Stimulated activated naive CD8-positive, alpha-beta T cell treated with anti-CD3 and anti-CD28 coated beads, Interleukin-15, Interleukin-2, amounts not matched to agents 100 U/mL and 50 U/mL, for 24 hours (primary cell): ENCODE measurements at places on chromosomes 3 and 15.

GRCh38 chr15:69486481-69487110, 34.0 kb downstream of the RPLP1 start:
- DNase-seq: no peak

DNA sequence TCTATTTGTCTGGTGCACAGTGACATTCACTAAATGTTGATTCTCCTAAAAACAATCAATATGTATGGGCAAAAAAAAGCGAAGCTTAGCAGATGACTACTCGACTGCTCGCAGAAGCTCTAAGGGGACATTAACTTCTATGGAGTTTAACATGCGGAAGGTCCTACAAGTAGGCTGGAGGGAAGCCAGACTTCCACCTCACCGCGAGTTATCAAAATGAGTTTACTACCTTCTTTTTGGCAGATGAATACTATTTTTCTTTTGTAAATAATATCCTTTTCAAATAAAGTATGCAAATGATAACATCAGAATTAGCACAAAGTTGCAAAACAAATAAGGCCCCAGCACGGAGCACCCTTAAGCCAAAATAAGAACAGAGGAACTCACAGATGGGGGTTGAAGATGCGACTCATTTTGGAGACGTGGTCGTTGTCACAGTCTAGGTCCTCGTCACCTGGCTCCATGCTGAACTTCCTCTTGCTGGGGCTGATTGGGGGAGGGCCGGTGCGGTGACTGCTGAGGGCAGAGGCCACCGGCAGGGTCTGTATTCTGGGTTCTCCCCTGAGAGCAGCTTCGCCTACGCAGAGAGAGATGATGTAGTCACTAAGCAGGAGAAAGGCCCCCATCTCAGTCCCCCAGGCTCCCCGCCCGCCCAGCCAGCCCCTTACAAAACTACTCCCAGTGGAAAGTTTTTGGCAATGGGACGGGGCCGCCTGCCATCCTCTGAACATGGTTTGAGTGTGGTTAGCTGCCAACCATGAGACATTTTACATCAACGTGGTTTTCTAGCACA, 42.1 kb downstream of the VGLL4 start:
- DNase-seq: peak; percentile 80

DNA sequence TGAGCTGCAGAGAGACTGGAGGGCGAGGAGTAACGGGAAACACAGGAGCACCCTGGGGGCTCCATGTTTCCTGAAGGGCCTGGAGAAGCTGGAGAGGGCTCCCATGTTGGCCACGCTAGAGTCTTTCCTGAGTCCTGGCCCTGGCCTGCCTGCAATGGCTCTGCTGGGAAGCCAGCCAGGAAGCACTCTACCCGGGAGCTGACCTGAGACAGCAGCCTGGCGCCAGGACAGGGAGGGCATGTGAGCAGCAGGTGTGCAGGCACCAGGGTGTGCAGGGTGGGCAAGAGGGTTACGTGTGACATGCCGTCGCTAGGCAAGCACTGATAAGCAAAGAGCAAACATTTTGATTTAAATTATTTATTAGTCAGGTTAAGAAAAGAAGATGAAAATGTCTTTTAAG, 301.4 kb downstream of the OCA2 start:
- no peak for DNase-seq

DNA sequence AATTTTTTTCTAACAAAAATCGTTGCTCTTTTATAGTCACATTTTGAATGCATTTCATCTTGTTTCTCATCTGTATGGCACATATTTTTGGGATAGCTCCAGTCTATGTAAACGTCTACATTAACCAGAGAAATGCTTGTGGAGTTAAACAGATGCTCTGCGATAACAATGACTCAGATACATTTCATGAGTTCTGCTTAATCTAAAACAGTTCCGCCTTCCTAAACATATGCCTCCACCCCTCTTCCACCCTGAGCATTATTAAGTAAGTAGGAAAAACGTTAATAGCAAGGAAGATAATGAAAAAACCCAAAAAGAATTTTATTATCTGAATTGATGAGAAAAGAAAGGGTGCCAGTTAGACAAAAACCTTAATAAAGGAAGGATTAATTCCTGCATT, 396.1 kb downstream of the TUSC7 start:
- DNase-seq: no peak

- DNase-seq: no peak
These were observed 606.6 kb downstream of the RBMS3 start for GRCh38 chr3:29887451-29887850.

DNA sequence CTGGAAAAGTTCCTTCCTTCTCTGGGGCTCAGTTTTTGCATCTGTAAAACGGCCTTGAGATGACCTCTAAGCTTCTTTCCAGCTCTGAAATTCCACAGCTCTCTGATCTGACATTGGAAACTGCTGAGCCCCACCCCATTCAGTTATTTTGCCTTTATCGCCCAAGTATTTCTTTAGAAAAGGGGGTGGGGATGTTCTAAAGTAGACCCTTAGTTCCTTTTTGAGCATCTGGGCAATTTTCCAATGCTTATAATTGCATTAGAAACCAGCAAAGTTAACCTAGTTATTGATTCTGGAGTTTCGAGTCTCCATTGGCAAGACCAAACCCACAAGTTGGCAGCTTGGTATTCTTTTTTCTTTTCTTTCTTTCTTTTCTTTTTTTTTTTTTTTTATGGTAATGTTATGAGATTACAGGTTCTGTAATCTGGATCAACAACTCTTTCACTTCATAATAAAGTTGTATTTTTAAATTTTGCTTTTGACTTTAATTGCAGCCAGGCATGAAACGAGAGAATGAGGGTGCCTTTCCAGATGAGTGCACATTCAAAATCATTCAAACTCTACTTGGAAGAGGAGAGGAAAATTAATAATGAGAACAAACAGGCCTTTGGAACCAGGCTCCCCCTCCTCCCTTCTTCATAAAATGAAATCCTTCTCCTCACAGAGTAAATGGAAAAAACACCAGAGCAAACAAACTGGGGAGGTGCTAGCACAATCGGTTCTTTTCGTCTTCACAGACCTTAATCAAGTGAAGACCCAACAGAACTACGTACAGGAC, 76.8 kb upstream of the LRIG1 start:
- no peak for DNase-seq

DNA sequence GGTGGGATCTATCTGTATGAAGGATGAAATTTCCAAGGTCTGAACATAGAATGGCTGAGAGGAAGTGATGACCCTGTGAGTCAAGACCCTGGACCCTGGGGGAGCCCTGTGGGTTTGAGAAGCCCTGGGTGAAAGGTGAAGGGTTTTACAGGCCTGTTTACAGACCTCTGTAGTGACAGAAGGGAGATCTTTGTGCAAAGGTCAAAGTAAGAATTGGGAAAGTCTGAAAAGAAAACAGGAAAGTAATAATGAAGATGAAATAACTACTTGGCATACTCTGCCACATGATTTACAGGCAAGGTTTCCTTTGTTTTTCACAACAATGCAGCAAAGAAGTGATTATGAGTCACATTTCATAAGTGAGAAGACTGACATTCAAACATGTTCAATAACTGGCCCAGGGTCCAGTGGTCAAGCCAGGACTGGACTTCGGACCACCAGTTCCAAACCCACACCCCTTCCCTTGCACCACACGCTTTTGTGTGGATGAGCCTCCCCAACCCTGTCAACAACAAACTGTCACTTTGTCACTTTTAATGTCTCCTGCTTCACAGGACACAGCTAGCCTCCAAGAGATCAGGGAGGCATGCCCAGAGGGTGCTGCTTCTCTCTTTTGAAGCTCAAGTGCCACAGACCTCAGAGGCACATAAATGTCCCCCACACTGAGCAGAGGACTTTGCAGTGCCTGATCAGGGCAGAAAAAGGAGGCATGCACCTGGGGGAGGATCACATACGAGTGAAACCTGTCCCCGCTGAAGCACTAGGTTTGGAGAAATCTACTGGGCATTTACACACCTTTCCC, 21.5 kb downstream of the CD86 start:
- no peak for DNase-seq

DNA sequence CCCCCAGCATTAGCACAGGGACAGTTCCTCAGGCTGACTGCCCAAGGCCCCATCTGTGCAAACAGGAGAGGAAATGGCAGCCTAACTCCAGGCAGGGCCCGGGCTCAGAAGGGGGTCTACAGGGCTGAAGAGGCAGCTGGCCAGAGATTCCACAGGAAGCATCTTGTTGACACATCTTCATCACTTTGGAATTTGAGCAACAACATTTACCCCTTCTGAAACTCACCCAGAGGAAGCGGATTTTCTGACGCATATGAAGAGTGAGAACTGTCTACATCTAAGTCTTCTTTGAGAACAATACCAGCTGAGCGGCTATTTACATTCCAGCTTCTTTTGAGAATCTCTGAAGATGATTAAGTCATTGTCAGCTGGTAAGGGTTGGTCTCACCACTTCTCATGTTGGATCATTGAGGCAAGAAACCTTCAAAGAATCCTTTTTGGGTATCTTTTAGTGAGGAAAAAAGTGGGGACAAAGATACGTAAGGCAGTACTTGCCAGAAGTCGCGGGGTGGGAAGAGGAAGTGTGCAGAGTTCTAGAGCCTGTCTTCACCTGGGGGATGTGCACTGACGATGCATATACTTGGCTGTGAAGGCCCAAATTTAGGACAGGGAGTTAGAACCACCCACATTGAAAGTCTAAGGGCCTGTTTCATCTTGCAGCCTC, 25.4 kb upstream of the SRP14 start:
- no peak for DNase-seq

GRCh38 chr3:182491577-182491976, 301.7 kb upstream of the ATP11B start:
- no peak for DNase-seq

DNA sequence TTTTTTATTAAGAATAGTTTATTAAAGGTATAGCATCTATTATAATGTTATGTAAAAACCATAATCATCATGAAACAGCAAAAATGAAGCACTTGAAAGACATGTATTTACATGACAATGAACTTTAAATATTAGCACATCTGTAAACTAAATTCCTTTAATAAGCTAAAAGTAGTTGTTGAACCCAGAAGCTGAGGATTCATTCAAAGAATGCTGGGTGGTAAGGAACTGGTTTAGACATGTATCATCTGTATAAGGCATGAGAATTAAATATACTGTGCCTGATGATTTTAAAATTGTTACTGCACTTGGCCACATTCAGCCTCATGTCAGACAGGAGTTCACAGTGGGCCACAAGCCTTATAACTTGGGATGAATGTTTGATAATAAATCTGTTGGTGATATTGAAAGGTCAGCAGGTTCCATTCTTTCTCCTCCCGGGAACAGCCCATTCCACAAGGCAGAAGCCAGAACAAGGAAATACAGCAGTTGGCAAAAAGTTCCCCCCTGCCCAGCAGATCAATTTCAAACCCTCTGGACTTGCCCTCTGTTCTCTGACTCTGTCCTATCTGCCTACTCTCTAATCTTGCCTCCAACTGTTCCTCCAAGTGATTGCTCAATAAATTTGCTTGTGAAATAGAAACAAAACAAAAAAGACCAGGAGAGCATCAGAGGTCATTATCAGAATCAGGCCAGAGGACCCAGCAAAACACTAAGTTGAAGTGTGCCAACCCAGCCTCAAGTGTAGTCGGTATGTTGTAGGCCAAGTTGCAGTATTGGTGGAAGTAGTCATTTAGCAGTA, 49.8 kb upstream of the TEX264 start:
- no peak for DNase-seq

- no peak for DNase-seq
These were observed 2.9 kb upstream of the KLHL40 start for GRCh38 chr3:42682301-42683070.

DNA sequence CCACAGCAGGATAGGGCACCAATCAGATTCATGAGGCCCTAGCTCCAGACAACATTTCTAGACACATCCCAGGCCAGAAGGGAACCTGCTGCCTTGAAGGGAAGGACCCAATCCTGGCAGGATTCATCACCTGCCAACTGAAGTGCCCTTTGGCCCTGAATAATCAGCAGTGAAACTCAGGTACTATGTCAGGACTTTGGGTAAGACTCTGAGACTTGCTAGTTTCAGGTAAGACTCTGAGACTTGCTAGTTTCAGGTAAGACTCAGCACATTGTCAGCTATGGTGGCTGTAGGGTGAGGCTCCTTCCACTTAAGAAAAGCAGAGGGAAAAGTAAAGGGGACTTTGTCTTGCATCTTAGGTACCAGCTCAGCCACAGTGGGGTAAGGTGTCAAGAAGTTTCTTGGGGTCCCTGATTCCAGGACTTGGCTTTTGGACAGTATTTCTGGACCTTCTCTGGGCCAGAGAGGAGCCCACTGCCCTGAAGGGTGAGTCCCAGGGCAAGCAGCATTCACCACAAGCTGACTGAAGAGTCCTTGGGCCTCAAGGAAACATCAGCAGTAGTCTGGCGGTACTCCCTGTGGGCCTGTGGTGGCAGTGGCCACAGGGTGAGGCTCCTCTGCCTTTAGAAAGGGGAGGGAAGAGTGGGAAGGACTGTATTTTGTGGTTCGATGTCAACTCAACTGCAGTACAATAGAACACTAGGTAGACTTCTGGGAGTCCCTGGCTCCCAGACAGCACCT, 13.7 kb upstream of the COL8A1 start:
- no peak for DNase-seq

- DNase-seq: no peak
These were observed 74.7 kb downstream of the ZNF148 start for GRCh38 chr3:125300416-125300815.

DNA sequence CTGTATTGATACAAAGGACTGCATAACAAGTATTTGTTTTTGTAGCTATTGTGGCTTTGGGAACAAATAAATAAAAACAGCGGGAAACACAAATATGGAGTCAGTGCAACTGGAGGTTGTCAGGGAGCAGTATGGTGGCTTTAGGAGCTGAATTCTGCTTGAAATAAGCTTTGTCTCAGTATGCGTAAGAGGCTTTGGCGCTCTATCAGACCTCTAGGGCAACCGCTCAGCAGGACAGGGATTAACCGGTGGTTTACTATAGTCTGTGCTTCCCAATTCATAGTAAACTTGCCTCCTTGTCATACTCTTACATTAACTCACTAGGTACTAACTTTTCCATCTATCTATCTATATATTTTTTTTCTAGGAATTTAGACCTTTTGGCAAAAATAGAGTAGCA, 104.6 kb downstream of the ZIC1 start:
- DNase-seq: no peak

GRCh38 chr3:156071031-156071430, 49.3 kb upstream of the KCNAB1 start:
- DNase-seq: no peak

DNA sequence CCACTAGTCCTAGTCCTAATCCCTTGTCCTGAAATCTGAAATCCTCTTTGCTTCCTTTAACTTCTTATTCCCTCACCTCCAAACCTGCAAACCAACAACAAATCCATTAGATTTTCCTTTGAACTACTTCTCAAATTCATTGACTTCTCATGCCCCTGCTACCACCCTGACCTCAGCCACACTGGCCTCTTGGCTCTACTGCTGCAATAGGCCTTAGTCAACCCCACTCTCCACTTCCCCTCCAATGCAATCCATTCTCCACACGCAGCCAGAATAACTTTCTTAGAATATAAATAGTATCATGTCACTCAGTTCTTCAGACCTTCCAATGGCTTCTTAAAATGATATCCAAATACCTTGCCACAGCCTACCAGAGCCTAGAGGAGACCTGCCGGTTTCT, 131.1 kb upstream of the GADL1 start:
- no peak for DNase-seq

DNA sequence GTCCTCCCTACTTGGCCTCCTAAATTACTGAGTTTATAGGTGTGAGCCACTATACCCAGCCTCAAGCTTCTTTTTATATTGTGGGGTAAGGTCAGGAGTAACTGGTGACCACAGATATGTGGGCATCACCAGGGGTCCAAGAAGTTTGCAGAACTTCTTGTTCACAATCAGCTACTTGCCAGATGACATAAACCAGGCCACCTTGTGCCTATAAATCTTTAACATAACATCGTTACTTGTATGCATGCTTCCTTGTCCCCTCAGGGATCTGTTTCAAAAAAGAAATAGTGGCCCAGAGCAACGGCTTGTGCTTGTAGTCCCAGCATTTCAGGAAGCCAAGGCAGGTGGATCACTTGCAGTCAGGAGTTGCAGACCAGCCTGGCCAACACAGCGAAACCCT, 115.1 kb upstream of the FAM174B start:
- DNase-seq: no peak
